ENCODE measurements at places on chromosomes 1 and 21.
A peak's percentile ranks its signal among the peaks of the same experiment; 100 is the strongest.

- DNase-seq, result peak; percentile 53
These were observed 20.8 kb upstream of the GBP1 start for GRCh38 chr1:89085781-89086180.

- no peak for DNase-seq
These were observed 703 bp downstream of the ERI3 start for GRCh38 chr1:44354268-44354839.

DNA sequence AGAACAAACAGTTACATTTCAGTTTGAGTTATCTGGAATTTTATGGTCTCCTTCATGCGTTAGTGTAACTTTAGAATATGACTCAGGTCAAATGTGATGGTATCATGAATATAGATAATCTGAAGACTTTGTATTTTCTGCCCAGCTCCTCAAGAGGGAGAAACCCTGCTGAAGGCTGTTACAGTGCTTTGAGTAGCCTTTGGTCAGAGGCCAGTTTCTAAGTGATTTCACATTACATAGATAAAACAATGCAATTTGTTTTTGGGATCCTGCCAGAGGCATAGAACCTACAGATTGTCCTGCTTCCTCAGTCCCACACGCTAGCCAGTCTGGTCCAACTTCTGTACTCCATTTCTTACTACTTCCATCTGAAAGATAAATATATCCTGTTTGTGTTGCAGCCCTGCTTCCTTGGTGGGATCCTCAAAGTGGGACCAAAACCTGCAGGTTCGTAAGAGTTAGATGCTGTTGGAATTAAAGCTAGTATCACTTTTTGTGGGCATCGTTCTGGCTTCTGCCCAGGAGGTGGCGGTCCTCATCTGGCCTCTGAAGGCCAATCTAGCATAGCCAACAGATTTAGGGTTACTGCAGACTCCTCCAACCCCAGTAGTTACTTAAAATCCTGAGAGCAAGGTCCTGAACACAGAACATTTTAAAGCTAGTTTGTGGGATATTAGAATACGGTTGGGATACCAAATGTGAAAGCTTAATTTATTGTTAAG lies 645.8 kb upstream of the USP24 start:
- no peak for DNase-seq

- DNase-seq, result no peak
These were observed 4.7 kb downstream of the SLC35F3 start for GRCh38 chr1:233909195-233909594.

DNA sequence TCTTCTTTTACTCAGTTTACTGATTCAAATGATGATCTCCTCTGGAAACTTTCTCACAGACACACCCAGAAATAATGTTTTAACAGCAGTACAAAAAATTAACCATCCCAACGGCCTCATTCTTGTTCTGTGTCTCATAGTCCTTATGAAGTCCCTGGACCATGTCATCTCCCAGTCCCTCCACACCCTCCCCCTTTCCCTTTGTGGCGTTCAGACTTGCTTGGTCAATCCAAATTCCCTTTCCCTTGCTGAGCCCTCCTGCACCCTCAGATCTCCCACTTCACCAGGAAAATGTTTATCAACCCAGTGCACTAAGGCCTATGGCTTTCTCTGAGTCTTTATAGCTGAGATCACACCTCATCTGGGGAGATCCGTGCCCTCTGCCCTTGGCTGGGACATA lies 85.9 kb downstream of the CENPF start:
- DNase-seq, result no peak

DNA sequence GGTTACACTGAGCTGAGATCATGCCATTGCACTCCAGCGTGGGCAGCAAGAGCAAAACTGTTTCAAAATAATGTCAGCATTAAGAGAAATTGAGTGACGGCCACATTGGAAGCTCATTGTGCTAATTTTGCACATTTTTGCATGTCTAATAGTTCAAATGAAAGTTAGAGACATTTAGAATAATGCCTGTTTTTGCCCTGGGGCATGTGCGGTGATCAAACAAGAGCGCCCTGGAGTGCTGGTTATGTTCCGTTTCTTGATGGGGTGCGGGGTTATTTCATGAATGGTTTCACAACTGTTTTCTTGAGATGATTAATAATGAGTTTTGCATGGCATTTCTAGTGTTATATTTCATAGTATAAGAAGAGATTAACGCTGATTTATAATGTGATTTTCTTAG lies 13.1 kb downstream of the OR2T11 start:
- DNase-seq, result no peak

DNA sequence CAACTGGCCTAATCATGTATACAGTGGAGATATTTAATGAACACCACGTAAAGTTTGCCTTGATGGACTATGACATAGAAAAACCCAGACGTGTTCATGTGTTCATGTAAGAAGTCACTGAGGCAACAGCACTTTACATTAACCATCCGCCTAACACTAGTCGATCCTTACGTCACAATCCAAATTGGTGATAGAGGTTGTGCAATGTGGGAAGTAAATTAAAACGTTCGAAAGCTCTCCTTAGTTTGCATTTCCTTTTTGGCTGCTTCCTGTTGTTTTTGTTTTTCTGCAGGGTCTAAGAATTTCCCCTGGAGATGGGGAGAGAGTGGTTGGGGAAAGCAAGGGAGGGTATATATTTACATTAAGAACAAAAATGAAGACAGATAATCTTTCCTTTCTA lies 587.5 kb upstream of the ADGRL2 start:
- DNase-seq, result no peak

GRCh38 chr1:92211166-92211565 lies 6.5 kb upstream of the C1orf146 start:
- no peak for DNase-seq

DNA sequence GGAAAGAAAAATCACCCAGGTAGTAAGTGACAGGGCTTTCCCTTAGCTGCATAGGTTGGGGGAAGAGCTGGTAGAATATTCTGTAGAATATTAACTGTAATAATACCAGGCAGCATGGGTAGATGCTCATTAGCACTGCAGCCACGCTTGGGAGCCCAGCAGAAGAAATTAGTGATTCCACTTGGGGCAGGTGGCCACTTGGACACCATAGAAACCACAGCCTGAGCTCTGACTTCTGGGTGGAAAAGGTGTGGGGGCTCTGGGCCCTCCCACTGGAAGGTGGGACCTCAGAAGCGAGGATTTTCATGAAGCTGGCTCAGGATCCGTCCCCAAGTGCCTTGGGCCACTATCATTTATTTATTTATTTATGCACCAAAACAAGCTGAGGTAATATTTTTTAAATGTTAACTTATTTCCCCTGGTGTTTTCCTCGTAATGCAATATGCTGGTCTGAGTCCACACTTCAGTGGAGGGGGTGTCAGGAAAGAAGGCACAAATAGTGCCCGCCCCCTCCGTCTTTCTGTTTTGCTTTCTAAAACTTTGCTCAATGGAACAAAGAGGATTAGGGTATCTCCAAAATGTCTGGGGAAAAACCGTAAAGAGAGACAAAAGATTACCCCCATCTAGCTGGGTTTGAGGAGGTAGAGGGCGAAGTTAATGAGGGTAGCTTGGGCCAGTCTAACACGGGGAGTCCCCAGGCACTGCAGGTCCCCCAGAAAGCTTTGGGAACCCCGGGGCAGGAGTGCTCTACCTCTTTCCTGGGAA lies 75.2 kb upstream of the GADD45A start:
- no peak for DNase-seq

DNA sequence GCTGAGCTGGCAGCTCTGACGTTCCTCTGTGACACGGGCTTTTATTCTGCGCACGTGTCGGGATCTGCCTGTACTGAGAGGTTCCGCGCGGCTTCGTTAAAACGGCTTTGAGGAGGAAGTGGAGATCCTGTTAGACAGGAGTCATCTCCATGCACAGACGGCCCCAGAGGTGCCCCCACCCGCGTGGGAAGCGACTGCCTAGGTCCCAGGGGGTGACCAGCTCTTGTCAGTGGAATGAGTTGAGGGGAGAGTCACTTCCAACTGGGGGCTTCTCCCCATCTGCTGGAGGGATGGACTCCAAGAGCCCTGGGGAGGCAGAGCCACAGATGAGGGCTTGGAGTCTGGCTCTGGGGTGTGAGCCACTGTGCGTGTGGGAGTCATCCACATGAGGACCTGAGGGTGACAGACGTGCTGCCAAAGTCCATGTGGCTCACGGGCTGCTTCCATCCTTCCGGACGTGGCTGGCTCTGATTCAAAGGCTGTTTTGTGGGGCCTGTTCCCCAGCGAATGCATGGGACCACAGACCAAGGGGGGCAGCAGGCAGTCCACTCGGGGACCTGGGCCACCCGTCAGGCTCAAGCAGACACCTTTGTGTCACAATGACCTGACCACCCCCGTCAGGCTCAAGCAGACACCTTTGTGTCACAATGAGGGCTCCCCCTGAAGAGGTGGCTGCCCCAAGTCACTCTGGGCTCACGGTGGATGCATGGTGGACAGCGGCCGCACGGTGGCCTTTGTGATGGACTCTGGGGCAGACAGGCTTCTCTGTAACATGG lies 26.8 kb downstream of the PTTG1IP start:
- peak; percentile 40 for DNase-seq

DNA sequence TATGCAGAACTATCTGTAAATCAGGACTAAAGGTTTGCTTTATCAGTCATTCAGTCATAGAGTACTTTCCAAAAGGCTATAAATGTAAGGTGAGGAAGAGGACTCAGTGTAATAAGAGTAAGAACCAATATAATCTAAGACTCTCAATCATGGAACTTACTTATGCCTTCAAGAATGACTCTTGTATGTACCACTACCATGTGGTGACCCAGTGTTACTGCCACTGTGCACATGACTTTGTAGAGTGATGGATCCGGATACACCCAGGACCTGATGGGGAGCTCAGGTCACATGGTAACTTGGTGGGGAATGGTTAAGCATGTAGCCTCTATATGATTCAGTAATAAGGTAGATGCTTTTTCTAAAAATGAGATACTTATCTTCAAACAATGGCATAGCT lies 2099.8 kb downstream of the MRPL39 start:
- DNase-seq, result no peak

DNA sequence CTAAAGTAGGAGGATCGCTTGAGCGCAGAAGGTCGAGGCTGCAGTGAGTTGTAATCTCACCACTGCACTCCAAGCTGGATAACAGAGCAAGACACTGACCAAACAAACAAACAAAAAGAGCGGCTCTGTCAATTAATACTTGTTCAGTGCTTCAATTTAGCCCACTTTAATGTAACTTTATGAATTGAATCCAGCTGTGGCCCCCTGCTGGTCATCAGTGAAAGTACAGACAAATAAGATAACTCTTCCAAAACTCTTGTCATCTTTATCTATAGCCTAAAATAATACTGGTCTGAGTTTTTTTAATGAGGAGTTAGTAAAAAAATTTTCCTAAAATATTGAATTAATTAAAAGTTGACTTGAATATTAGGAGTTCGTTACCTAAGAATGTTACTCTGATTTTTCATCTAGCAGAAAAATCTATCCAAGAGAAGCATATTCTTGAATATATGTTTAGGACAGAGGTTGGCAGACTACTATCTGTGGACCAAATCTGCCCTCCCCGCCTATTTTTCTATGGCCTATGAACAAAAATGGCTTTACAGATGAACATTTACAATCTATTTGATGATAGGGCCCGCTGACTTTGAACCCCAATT lies 26.1 kb downstream of the ATP5PF start:
- peak; percentile 40 for DNase-seq

- no peak for DNase-seq
These were observed 69.1 kb upstream of the MRPS6 start for GRCh38 chr21:34004013-34004938.

GRCh38 chr1:112794654-112795239 lies 79.6 kb upstream of the PPM1J start:
- no peak for DNase-seq

DNA sequence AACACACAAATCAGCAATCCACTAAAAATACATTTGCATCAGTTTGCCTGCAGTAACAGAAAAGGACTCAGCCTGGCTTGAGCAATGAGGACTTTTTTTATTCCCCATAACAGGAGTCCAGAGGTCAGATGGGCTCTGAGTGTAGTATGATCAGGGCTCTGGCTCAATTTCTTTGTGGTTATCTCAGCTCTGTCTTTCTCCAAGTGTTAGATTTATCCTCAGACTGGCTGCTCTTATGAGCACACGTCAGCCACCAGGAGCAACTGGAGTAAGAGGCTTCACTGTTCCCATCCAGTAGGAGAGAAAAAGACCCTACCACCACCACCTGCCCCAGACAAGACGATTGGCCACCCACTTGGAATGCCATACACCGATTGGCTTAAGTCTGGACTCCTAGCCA lies 36.2 kb upstream of the KLHDC7A start:
- DNase-seq, result no peak

- DNase-seq, result no peak
These were observed 4.3 kb downstream of the MEGF6 start for GRCh38 chr1:3606779-3607702.

GRCh38 chr21:41932576-41933312 lies 21.1 kb downstream of the C2CD2 start:
- no peak for DNase-seq

DNA sequence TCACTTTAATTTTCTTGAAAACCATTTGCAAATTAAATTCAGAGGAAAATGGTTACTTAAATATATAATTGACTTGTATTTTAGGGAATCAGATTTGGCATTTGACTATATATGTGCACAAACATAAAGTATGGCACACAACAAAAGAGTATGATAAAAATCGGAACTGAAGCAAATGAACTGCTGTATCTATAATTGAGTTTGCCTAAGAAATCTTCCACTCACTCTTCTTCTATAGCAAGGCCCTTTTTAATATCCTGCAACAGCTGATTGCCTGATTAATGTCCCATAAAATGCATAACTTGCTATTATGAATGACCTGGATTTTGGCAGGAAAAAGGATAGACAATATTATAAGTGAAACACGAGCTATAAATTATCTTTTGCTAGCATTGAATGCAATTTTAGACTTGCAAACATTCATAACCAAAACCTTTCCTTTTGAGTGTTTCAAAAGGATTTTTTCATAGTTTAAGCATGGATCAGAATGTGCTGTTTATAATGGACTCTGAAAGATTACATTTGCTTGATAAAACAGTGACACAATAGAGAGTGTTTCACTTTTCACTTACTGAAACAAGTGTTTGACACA lies 2204.3 kb downstream of the MRPL39 start:
- DNase-seq, result no peak

- DNase-seq, result no peak
These were observed 9.2 kb upstream of the QSOX1 start for GRCh38 chr1:180145446-180145845.

DNA sequence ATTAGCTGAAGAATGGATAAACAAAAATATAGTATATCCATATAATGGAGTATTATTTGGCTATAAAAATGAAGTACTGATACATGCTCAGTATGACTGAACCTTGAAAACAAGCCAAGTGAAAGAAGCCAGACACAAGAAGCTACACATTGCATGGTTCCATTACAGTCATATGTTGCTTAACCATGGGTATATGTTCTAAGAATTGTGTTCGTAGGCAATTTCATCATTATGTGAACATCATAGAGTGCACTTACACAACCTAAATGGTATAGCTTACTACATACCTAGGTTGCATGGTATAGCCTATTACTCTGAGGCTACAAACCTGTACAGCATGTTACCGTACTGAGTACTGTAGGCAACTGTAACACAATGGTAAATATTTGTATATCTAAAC lies 28.6 kb upstream of the FCAMR start:
- no peak for DNase-seq
